ENCODE measurements at places on chromosomes 3 and 15. TPM values are rescaled to one million over a fixed set of nuclear protein-coding genes. Genes with fewer than 3 reads are reported as not detected.
A peak's percentile ranks its signal among the peaks of the same experiment; 100 is the strongest.

- peak; percentile 84 for DNase-seq
Observed at GRCh38 chr15:91099616-91099994, 452 bp upstream of the SV2B start.

Gene ZMYND10
- total RNA-seq: 0.50 TPM

Gene IL17RE
- 0.99 TPM for total RNA-seq

- no peak for DNase-seq
Observed at GRCh38 chr15:70786996-70787395, 23.6 kb upstream of the UACA start.

Gene HHATL
- total RNA-seq: not detected

DNA sequence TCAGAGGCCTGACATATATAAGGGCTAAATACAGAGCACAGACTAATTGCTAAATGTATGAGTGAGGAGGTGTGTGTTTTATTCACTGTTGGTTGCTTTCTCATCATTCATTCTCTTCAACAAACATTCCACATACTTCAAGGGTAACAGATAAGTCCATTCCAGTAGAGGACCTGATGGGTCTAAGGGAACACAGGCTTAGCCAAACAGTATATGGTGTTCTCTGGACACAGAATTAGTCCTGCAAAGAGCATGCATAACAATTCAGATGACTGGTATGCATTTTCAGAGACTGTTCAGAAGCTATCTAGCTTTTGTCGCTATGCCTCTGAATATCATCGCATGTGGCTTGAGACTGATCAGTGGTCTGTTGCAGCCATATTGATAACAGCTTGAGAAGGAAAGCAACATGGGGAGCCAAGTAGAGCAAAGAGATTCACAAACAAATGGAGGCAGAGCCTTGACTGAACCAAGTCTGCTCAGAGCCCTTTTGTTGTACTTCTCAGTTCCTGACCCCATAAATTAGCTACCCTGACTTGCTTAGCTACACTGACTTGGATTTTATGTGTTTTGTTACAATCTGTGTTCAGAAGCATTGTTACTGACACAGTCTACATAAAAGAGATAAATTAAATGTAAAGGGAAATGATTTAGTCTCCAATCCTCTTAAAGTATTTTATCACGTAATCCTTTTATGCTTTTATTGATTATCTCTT lies 1178.7 kb downstream of the ROBO1 start:
- no peak for DNase-seq

Gene CLDN18
- total RNA-seq: under 0.01 TPM

Gene TMCO5A
- total RNA-seq: not detected

Gene DAZL
- not detected for total RNA-seq

- no peak for DNase-seq
Observed at GRCh38 chr3:158110658-158111018, 749 bp downstream of the RSRC1 start.

GRCh38 chr3:119400466-119400865 lies 62.9 kb downstream of the TMEM39A start:
- no peak for DNase-seq

DNA sequence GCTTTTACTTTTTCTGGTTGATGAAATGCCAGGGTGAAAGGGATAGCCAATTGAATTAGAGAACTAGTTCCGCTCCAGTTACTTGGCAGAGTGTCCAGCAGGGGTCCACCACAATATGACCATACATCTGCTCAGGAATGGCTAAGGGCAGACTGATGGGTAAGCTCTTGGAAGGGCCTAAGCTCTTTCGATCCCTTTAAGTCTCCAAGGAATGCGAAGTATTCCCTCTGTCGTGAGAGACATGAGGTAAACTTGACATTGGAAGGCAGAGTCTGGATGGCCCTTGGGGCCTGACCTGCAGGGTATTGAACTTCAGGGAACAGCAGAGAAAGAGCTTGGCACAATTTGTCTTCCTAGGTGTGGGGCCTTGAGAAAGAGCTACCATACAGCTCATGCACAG lies 805.8 kb downstream of the PLOD2 start:
- DNase-seq: no peak
